HT-29 (cell line): ENCODE measurements at places on chromosomes 3 and 15. TPM values are rescaled to one million over a fixed set of nuclear protein-coding genes. Genes with fewer than 3 reads are reported as not detected.

GRCh38 chr3:42755681-42756578, 17.1 kb downstream of the CCDC13 start:
- peak; percentile 17 for DNase-seq

DNA sequence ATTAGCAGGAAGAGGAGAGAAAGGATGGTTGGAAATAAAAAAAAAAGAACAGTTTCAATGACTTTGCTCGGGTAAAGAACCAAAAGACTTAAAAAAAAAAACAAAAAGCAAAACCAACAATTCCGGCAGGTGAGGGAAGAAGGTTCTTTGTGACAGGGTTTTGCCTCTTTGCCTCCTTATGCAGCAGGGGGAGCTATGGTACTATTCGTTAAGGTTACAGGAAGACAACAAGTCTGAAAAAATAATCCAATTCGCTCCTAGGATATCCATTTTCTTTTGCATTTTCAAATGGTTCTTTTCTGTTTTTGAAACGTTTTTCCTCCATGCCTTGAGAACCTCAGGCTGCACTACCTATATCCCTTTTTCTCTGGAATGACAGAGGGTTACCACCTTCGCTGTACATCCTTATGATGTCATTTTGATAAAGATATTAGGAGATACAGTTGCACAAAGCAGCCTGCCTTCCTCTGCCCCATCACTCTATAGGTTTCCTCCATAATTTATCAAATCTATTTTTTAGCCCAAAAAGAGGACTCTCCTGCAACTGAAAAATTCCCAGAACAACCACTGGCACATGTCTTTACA, 55.0 kb downstream of the CFAP20DC start:
- peak; percentile 34 for DNase-seq

Gene ZCWPW2
- 0.51 TPM in 1 of 2 replicates, not detected in the other for total RNA-seq

Gene SEMA7A
- 1.1 and 1.3 TPM in 2 replicates for total RNA-seq

- no peak for DNase-seq
These were observed 151.9 kb downstream of the FAM43A start for GRCh38 chr3:194837457-194838127.

- DNase-seq: no peak
These were observed 412.7 kb downstream of the ERC2 start for GRCh38 chr3:56055546-56055945.

GRCh38 chr3:61531528-61531927, 29.8 kb upstream of the PTPRG start:
- DNase-seq: no peak

- DNase-seq: no peak
These were observed 376.2 kb downstream of the ZBTB20 start for GRCh38 chr3:114770874-114771273.

DNA sequence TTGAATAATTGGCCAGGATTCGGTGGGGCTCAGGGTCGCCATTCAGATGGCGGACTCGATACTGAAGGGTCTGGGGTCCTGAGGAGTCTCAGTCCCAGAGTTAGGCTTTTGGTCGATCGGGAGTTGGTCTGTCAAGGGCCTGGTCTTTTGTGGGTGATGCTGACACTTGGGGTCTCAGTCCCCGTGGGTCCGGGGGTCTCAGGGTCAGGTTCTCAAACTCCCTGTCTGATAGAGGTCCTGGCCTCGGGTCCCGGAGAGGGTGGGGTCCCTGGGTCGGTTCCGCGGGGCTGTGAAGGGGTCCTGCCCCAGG, 467 bp downstream of the NCKIPSD start:
- DNase-seq: no peak

Gene SYNPR
- not detected in 2 replicates for total RNA-seq

DNA sequence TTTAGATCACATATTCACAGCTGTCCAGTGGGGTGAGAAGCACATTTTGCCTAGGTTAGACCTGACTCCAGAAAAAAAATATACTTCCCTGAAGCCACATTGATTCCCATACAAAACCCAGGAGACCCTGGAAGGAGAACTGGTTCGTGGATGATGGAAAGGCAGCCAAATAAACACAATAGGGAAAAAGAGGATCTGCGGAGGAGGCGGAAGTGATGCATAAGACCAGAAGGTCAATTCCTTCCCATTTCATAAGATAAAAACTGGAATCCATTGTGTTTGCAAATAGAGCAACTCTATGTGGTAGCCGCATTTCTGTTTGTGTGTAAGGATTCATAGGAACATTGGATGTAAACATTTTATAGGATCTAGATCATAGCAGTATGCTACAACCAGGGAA, 781.9 kb upstream of the GRM7 start:
- no peak for DNase-seq
